ENCODE measurements at places on chromosomes 11 and 22.

- no peak for DNase-seq
Measured at GRCh38 chr11:86152006-86152862, 83.3 kb upstream of the PICALM start.

DNA sequence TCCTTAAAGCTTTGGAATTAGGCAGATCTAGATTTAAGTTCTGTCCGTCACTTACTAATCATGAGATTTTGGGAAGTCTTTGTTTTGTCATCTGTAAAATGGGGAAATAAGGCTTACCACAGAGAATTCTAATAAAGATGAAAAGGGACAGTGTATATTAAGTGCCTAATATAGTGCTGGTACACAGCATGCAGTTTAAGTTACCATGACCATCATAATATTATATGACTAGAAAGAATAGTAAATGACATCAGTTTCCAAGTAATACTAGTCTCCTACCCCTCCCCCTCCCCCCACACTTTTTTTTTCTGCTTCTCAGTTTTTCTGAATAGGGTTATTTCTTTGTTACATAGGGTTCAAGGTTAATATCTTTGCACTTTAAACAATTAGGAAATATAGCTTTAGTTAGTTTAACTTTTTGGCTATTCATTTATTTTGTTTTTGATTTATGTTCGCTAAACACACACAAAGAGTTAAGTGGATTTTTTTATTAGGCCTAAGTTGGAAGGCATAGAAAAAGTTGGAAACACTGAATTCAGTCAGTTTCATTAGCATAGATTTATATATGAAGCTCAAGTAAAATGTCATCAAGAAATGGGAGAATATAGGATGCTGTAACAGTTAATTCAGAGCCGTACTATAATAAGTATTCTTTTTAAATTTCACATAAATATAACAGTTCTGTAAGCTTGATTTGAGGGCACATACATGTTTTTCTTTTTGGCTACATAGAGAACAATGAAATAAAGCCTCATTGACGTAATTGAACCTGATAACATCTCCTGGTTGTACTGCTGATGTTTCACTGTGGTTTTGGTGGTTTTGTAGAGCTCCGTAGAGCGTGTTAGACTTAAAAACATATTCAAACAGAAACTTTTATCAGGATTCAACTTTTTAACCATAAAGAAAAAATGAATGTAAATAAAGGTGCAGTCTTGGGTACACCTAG, 121.2 kb downstream of the PDE3B start:
- DNase-seq = peak; percentile 33

GRCh38 chr11:60852117-60852981, 3.4 kb downstream of the PTGDR2 start:
- no peak for DNase-seq

GRCh38 chr22:36904260-36904880, 9.1 kb upstream of the CSF2RB start:
- DNase-seq = no peak

DNA sequence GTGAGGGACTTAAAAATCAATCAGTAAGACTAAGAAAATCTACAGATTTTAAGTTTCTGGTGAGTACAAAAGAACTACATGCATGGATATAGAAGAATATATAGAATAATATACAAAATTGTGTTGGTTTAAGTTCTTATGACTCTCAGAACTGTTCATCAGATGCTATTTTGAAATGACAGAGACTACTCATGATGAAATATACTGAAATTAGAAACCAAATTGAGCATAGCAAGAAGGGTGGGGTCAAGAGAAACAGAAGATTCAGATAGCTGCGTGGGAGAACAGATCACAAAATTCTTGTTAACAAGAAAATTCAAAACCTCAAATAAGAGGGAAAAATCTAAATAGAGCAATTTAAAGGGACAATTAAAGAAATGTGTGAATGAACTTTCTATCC, 2125.3 kb upstream of the RAG2 start:
- DNase-seq = no peak

DNA sequence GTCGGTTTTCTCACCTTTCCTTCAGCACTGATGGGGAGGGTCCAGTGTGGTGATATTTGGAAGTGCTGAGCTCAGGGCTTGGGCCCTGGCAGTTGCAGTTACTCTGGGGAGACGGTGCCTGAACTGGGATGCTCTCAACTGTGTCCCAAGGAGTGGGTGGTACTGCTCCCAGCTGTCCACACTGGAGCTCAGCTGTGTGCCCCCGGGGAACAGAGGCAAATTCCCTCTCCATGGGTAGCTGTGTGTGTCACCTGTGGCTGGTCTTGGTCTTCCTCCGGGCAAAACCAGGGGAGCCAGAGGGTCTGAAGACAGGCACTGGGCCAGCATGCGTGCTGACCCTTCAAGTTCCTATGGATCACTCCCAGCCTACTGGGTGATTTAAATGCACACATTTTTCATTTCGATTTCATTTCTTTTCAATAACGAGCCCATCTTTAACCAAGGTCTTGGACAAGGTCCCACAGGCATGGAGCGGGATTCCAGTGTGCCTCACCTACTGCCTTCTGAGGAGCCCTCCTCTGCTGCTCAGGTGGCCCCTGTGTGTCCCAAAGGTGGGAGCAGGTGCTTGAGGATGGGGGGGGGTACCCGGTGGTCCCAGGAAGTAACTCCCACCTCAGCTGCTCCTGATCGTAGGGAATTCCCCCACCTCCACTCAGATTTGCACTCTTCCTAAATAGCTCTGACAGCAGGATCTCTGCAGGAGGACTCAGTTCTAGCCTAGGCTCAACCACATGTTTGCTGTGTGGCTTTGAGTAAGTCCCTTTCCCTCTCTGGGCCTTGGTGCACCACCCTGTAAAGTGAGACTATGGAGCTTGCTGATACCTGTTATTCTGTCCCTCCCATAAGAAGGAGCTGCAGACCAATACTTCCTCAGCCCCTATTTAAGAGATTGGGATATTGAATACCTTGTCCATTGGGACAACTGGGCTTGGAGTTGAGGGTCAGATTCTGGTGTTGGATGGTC, 16.8 kb downstream of the PRDM11 start:
- DNase-seq = no peak

DNA sequence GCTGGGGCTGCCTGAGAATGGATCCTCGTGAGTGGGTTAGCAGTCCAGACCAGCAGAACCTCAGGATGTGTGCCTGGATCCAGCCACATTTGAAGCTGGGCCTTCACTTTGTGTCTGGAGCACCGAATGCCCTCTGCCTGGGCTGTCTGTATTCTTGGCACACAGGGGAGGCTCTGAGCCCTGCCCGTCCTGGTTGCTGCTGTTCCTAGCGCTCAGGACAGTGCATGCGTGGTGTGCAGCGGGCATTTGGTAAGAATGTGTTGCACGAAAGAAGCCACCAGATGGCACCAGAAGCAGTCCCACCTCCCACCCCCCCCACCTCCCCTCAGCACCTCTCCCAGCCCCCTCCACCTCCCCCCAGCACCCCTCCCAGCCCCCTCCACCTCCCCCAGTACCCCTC, 4.1 kb upstream of the MAPK11 start:
- peak; percentile 26 for DNase-seq

- no peak for DNase-seq
Measured at GRCh38 chr22:45212306-45212709, 28.4 kb downstream of the KIAA0930 start.

GRCh38 chr22:22070371-22070824, 87.8 kb upstream of the TOP3B start:
- DNase-seq = no peak

GRCh38 chr22:25563761-25564319, 635 bp upstream of the GRK3 start:
- DNase-seq = no peak

DNA sequence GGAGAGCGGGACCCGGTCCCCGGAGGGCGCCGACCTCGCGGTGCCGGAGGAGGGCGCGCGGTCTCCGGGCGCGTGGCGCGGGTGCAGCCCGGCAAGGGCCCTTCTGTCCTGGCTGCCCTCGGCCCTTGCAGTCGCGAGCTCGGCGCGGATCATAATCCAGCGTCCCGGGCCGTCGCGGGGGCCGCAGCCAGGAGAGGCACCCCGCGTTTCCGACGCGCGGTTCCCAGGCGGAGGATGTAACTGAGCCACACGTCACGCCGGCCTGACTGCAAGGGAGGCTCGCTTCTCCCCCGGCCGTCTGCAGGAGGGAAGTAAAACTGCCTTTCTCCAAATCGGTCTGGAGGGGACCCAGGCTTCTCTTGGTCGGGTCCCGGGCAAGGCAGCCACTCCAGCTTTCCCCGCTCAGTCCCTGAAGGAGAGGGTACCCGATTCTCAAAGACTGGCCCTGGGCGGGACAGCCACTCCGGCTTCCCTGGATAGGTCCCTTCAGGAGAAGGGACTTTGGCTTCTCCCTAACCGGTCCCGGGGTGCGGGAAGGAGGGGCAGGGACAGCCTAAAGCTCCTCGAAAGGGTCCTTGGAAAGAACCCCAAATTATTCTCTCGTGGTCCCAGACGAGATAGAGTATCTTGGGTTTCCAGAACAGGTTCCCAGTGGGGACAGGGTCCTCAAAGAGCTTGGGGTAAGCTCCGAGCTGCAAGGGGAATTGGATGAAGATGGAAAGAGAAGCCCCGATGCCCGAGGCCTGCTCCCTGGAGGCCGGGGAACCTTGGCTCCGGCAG, 836 bp downstream of the SPON1 start:
- no peak for DNase-seq

DNA sequence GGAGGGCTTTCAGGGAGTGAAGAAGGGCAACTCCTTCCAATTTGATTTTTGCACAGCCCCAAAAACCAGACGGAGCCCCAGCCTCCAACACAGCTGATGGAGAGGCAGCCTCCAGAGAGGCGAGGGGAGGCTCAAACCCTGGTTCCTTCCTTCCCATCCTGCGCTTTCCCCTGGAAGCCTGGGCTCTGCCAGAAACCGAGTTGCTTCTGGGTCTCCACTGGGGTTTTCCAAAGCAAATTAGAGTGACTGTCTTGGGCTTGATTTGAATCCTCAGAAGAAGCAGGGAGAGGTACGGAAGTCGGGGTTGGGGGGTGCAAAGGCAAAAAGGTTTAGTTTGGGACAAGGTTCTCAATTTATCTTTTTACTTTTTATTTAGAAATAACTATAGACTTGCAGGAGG, 129.2 kb downstream of the MPPED1 start:
- DNase-seq = no peak

- DNase-seq = no peak
Measured at GRCh38 chr22:23523713-23524112, 56.4 kb downstream of the IGLL1 start.

GRCh38 chr22:48353116-48353947, 1474.3 kb downstream of the BRD1 start:
- no peak for DNase-seq

- peak; percentile 19 for DNase-seq
Measured at GRCh38 chr22:43883012-43883661, 8.7 kb downstream of the PNPLA5 start.

- DNase-seq = no peak
Measured at GRCh38 chr11:83220260-83220659, 26.7 kb downstream of the ANKRD42 start.

DNA sequence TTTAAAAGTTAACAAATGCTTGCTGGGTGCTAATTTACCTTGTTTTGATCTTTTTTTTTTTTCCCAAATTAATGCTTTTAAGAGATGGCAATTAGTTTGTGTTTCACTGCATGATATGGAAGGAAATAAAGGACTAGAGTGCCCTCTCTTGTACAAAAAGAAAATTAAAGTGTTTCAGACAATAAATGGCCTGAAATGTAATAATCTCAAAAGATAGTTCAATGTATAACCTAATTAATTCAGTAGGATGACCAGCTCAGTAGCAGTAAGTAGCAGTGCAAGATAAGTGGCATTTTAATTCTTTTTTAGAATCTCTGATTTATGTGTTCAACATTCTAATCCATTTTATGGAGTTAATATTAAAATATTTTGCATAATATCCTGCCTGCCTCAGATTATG, 39.9 kb upstream of the MYO18B start:
- no peak for DNase-seq

- DNase-seq = no peak
Measured at GRCh38 chr22:22746061-22746962, 101.9 kb downstream of the GGTLC2 start.

GRCh38 chr11:66715346-66716085, 13.5 kb downstream of the SPTBN2 start:
- DNase-seq = no peak

GRCh38 chr22:27705408-27706080, 96.0 kb downstream of the MN1 start:
- DNase-seq = no peak

- no peak for DNase-seq
Measured at GRCh38 chr11:65595543-65596281, at the start of gene KCNK7. TSS of gene KCNK7 (minus strand) at chr11:65595800. CDS start at chr11:65595772, 28 bp downstream.

DNA sequence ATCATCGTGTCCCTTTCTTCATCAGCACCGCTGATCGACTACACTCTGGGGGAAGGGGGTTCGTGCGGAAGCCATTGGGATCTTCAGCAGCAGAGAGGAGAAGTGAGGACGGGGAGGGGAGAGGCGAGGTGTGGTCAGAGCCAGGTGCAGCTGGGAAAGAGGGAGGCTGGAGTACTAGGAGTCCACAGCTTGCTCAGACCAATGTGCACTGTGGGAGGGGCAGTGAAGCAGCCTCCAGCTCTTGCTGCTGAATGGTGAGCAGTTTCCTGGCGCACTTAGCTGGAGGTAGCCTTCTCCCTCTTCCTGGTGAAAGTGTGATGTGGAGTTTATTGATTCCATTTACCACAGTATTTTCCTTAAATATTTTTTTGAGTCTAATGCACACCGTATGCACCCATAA, 99.0 kb upstream of the NECTIN1 start:
- DNase-seq = no peak

DNA sequence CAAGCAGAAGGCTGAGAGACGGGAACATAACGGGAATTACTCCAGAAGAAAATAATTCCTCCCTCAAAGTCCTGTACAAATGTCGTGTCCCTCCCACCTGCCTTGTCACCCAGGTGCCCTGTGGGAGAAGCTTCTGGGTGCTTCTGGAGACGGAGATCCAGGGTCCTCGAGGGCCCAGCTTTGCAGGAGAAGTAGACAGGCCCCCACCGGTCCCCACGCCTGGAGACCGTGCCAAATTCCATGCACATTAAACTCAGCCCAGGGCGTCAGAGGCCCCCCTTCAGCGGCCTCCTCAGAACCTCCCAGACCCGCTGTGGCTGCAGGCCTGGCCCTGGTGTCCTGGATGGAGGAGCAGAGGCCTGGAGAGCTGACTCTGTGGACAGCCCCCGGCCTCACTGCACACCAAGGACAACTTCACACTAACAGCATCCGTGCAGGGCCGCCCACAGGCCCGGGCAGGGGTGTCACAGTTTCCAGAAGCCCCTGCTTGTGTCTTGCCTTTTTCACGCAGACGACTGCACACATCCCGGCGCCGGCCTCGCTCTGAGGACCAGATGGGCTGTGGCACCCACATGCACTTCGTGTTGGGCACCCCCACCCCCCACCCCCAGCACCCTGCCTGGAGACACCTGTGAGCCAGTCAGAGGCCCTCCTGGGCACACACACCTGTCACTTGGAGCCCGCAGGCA, 734.3 kb downstream of the BRD1 start:
- no peak for DNase-seq

DNA sequence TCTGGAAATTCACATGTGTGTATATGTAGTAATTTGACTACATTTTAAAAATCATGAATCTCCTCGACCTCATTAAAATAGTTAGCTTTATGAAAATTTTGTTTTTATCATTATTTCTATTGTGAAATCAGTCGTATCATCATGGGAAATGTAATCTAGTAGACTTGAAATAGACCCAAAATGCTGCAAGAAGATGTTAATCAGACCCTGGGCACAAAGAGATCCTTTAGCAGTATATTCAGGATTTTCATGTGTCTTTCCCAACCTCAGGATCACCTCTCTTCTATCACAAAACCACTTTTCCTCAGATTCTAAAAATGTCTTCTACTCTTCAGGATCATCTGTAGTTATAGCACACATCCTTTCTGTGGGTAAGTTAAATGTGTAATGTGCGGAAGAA, 74.9 kb upstream of the ADSL start:
- DNase-seq = no peak

Measured in stimulated activated naive CD4-positive, alpha-beta T cell (primary cell).